ENCODE measurements at places on chromosomes 16 and 17. TPM values are rescaled to one million over a fixed set of nuclear protein-coding genes. Genes with fewer than 3 reads are reported as not detected.

The HSPB9 gene
- total RNA-seq, result not detected

The TLCD1 gene
- total RNA-seq, result 0.98 TPM

The DYNLRB2 gene
- total RNA-seq, result 1.7 TPM

The TNFRSF13B gene
- not detected for total RNA-seq

The CES5A gene
- not detected for total RNA-seq

The PDILT gene
- total RNA-seq, result not detected

The CMIP gene
- 38.6 TPM for total RNA-seq

The TERB1 gene
- 0.25 TPM for total RNA-seq

The CEP295NL gene
- 1.7 TPM for total RNA-seq

The SPATA32 gene
- total RNA-seq, result not detected

The MYO15A gene
- total RNA-seq, result 2.5 TPM

The SULT1A4 gene
- total RNA-seq, result 2.0 TPM

The KRTAP4-4 gene
- not detected for total RNA-seq

The OR2C1 gene
- total RNA-seq, result 0.49 TPM

The PRR35 gene
- not detected for total RNA-seq

The CHST5 gene
- 0.25 TPM for total RNA-seq

The METTL22 gene
- 12.8 TPM for total RNA-seq

The CDC6 gene
- total RNA-seq, result 2.0 TPM

The KRTAP2-1 gene
- total RNA-seq, result not detected
